ENCODE measurements at places on chromosomes 2 and 18.

DNA sequence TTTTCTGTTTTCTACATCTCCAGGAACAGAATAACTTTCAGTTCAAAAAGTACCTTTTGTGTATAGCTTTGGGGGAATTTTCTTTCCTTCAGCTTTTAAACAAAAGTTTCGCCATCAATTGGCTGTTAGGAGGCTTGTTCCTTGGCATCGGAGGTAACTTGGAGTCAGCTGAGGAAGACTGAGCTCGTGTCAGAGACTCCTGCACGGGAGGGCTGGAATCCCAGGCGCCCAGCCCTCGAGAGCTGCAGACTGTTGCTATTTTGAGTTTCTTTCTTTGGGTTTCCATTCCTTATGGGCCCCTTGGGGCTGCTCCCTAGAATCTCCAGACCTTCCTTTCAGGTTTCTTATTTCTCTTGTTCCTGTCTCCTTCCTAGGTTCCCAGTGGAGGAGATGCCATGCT, 8.1 kb downstream of the EMILIN2 start:
- DNase-seq: no peak

GRCh38 chr18:43846299-43846698, 569.0 kb upstream of the SYT4 start:
- DNase-seq: no peak

GRCh38 chr2:239939736-239940483, 85.2 kb downstream of the NDUFA10 start:
- no peak for DNase-seq

DNA sequence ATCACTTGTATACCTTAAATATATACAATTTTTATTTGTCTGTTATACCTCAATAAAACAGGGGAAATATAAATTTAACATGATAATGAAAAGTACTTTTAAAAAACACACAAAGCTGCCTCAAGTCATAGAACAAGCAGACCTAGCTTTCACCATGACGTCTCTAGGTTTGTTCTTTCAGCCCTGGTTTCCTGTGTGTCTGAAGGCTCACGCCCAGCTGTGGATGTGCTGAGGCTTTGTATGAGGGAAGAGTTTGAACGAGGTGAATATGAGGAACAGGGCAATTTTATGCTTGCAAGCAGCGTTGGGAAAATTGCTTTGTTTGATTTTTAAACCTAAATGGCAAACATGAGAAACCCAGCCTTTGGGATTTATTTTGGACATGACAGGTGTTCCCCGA, 15.3 kb downstream of the SH3RF3 start:
- no peak for DNase-seq

- DNase-seq: no peak
Measured at GRCh38 chr2:175766880-175767279, 235.2 kb downstream of the LNPK start.

- DNase-seq: no peak
Measured at GRCh38 chr2:207161247-207162123, 4.3 kb downstream of the KLF7 start.

Measured in activated T-helper 2 cell treated with anti-CD3 and anti-CD28 coated beads, Interferon-gamma antibody, Interleukin-2, Interleukin-4, amounts not matched to agents 10 μg/mL and 5 μg/mL and 100 μg/mL, durations not matched to agents 14 hours and 24 hours and 36 hours (primary cell).